ENCODE measurements at places on chromosomes 12 and 14. TPM values are rescaled to one million over a fixed set of nuclear protein-coding genes. Genes with fewer than 3 reads are reported as not detected.
A peak's percentile ranks its signal among the peaks of the same experiment; 100 is the strongest.

GRCh38 chr12:117046011-117046369 is 53.2 kb downstream of the TESC start:
- no peak for DNase-seq
- no peaks in the 10 kb centered on the region for H3K4me1 ChIP-seq
- no peak overlapping the region for H3K27ac ChIP-seq
- H3K27me3 ChIP-seq: peaks cover 2% of the 10 kb centered on the region

GRCh38 chr12:32755051-32755653 is 545 bp downstream of the YARS2 start:
- peak; percentile 89 for DNase-seq
- H3K27me3 ChIP-seq: no peaks in the 10 kb centered on the region
- peak overlapping the region; percentile 94 for H3K27ac ChIP-seq
- H3K4me1 ChIP-seq: peaks cover 16% of the 10 kb centered on the region

CRACR2A gene
- total RNA-seq: 1.9 TPM

GRCh38 chr12:11739980-11740577 is 90.6 kb downstream of the ETV6 start:
- no peak for DNase-seq
- H3K4me1 ChIP-seq: peaks cover 10% of the 10 kb centered on the region
- H3K27ac ChIP-seq: no peak overlapping the region
- H3K4me3 ChIP-seq: no peak overlapping the region
- no peaks in the 10 kb centered on the region for H3K36me3 ChIP-seq
